ENCODE measurements at places on chromosomes 7 and 10. TPM values are rescaled to one million over a fixed set of nuclear protein-coding genes. Genes with fewer than 3 reads are reported as not detected.

HPSE2 gene
- not detected for total RNA-seq

HILPDA gene
- total RNA-seq: 23.7 TPM

TAS2R41 gene
- not detected for total RNA-seq

A1CF gene
- total RNA-seq: 0.13 TPM

ASB10 gene
- not detected for total RNA-seq

GRCh38 chr7:127940381-127941160, 90.7 kb downstream of the LRRC4 start:
- DNase-seq: no peak

COL13A1 gene
- not detected for total RNA-seq

PDZD7 gene
- total RNA-seq: 0.26 TPM

GTF2IRD2 gene
- 6.5 TPM for total RNA-seq

GSAP gene
- 1.8 TPM for total RNA-seq

SPOCK2 gene
- total RNA-seq: 74.7 TPM

- no peak for DNase-seq
Measured at GRCh38 chr10:99395750-99396445, 34.5 kb downstream of the GOT1 start.

DNA sequence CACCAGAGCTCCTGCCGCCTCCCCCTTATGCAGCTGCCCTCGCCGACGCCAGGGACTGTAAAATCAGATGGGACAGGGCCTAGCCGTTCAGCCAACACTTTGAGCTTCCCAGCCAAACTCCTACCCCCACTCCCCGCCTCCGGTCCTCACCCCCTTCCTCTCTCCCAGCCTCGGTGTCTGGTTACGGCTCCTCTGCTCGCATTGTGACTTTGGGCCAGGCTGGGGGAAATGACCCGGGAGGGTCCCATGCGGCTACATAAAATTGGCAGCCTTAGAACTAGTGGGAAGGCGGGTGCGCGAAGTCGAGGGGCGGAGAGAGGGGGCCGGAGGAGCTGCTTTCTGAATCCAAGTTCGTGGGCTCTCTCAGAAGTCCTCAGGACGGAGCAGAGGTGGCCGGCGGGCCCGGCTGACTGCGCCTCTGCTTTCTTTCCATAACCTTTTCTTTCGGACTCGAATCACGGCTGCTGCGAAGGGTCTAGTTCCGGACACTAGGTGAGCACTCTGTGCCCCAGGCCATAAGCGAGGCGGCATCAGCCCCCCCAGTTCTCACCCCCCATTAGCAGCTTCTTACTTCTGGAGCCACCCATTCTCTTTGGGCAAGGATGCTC, at the start of gene KAZALD1:
TSS of gene KAZALD1 (plus strand) at position 366 of the 608 bp plus-strand sequence. CDS start 604 bp downstream, outside the sequence.
- DNase-seq: no peak

DNA sequence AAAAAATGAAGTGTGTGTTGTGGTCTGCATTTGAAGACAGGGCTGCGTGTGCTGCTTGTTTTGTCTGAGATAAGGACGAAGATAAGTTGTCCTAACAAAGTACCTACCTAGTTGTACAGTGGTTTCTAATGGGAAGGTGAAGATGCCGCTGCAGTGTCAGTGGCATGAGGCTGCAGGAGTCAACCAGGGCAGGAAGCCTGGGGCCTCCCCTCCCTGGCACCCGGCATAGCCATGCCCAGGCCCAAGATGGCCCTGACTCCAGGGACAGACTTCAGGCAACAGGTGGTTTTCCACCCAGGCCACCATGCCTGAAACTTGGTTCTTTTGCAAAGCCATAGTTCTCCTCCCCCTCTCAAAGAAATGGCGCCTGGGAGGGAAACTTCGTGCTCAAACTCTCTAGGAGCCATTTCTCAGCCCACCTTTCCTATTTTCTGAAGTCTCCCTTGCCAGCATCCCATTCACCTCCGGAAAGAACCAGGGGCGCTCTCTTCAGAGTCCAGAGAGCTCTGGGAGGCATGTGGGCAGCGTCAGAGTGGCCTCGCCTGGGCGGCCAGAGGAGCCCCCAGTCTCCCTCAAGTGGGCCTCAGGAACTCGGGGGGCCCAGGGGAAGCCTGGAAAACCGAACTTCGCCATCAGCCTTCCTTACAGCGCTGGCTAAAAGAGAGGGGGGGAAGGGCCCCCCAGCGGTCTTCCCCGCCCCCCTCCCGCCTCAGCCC, 2.1 kb upstream of the KAT6B start:
- no peak for DNase-seq

GRCh38 chr7:139370301-139370942, 10.7 kb downstream of the LUC7L2 start:
- no peak for DNase-seq

- DNase-seq: no peak
Measured at GRCh38 chr7:33152087-33152486, 22.7 kb downstream of the BBS9 start.

CXCL12 gene
- total RNA-seq: 0.13 TPM

TRIL gene
- total RNA-seq: not detected

- DNase-seq: no peak
Measured at GRCh38 chr7:114929570-114929969, 7.7 kb downstream of the MDFIC start.

- no peak for DNase-seq
Measured at GRCh38 chr7:75722373-75722772, 16.4 kb downstream of the HIP1 start.

SUGCT gene
- total RNA-seq: 2.5 TPM

GRCh38 chr7:150996376-150997074, 5.7 kb downstream of the NOS3 start:
- no peak for DNase-seq

DNA sequence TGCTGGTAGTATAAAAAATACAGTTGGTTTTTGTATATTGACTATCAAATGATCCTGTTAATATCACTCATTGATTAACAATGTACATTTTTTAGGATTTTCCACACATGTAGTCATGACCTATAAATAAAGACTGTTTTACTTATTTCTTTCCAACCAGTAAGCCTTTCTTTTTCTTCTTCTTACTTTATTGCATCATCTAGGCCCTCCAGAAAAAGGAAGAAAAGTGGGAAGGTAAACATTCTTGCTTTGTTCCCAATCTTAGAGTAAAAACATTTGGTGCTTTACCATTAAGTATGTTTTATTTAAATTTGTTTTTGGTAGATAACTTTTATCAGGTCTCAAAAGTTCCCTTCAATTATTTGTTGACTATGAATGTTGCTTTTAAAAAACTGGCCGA, 47.1 kb upstream of the CCNY start:
- no peak for DNase-seq

DNA sequence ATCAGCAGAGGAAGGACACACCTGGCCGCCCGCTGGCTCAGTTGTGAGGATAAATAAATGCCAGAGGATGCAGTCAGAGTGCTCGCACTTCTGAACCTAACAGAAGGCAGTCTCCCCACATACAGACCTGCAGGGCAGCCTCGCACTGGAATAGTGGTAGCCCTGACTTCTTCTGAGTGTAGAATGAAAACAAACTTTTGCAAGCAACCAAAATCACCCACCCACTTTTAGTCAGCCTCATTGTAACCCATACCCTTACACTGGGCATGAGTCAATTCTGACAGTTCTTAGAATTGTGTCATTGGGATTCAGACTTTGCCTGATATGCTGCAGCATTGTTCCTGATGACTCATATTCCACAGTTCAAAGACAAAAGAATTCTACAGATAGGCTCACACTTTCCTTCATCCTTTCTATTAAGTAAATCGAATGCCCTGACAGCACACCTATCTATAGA, 167.0 kb upstream of the CDK1 start:
- DNase-seq: no peak

DNA sequence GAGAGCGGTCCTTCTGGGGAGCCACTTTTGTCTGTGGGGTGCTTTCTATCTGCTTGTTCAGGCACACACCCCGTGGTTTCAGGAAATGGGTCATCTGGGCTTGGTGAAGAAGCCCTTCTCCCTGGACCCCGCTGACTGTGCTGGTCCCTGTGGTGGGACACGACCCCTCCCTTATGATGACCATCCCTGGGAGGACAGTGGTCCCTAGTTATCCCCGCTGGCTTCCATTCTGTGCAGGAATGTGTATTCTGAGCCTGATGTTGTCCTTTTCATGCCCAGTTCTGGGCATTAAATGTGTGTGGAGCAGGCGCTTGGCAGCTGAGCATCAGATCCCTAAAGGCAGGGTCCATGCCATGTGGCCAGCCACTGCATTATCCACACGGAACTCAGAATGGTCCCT, 71.6 kb downstream of the TCERG1L start:
- DNase-seq: no peak
